CD4-positive, CD25-positive, alpha-beta regulatory T cell (primary cell): ENCODE measurements at places on chromosomes 7 and 10. TPM values are rescaled to one million over a fixed set of nuclear protein-coding genes. Genes with fewer than 3 reads are reported as not detected.

Gene HOGA1
- polyA plus RNA-seq: not detected

Gene HOXA2
- not detected for polyA plus RNA-seq

Gene CPXM2
- polyA plus RNA-seq: not detected

Gene BAMBI
- polyA plus RNA-seq: 0.20 TPM

Gene SAMD9L
- 29.8 TPM for polyA plus RNA-seq

Gene STEAP1B
- not detected for polyA plus RNA-seq

Gene SRRM3
- not detected for polyA plus RNA-seq

Gene CREB5
- not detected for polyA plus RNA-seq

Gene CAMK2B
- polyA plus RNA-seq: not detected

Gene ASB13
- 15.8 TPM for polyA plus RNA-seq

Gene SPDYE9
- polyA plus RNA-seq: not detected

Gene GSAP
- polyA plus RNA-seq: 1.1 TPM

Gene ADIRF
- 0.42 TPM for polyA plus RNA-seq

Gene CYP3A7
- polyA plus RNA-seq: not detected

Gene COBL
- not detected for polyA plus RNA-seq

Gene TET1
- 1.6 TPM for polyA plus RNA-seq

Gene ADAM22
- polyA plus RNA-seq: 1.5 TPM
